Stimulated activated CD8-positive, alpha-beta memory T cell treated with anti-CD3 and anti-CD28 coated beads, Interleukin-4, amount 100 ng/mL, for 4 hours (primary cell): ENCODE measurements at places on chromosomes 7 and 10.

GRCh38 chr10:29950391-29950790, 109.0 kb downstream of the JCAD start:
- no peak for DNase-seq

GRCh38 chr10:93091960-93092359, 18.3 kb downstream of the CYP26A1 start:
- no peak for DNase-seq

DNA sequence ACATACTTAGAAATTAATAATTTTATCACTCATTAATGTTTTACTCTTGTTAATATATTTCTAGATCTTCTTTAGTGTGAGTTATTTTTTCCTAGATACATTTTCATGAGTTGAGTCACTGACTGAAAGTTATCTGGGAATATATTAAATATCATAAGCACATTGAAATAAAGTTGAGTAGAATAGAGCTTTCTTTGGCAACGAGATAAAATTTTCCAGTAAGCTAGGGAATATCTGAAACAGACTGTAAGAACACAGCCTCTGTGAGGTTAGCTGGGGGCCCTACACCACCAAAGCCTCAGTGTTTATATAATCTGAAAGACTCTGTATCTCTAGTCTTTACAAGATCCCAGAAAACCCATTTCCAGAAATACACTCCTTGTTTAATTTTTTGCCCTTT, 347.8 kb upstream of the PLXDC2 start:
- no peak for DNase-seq

DNA sequence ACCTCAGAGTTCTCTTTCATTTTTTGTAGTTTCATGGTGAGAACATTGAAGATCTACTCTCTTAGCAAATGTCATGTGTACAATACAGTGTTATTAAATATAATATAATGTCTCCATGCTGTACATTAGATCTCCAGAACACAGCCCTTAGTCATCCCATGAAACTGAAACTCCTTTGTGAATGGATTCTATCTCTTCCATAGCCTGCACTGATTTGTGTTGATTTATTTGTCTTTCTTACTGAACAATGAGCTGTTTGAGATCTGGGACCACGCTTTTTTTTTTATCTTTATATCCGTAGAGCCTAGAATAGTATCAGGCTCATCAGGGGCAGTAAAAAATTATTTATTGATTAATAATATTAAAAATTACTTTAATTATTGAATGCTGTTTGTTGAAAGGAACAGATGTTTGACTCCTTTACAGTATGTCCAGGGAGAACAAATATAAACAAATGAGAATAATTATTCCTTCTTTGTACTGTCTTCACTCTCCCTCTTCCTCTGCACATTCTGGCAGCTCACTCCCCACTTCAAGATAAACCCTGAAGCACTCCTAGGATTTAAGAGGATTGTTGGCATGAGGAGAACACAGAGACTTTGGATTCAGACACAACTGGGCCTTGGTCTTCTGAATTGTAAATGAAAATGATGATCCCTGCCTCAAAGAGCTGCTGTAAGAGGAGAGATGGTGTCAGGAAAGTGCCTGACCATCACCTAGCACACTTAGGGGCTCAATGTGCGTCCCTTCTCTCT, 81.6 kb upstream of the MSRB2 start:
- DNase-seq = no peak

GRCh38 chr10:53325066-53325465, 552.5 kb upstream of the MBL2 start:
- no peak for DNase-seq

- DNase-seq = no peak
Measured at GRCh38 chr7:1394371-1394770, 64.9 kb downstream of the MICALL2 start.

- no peak for DNase-seq
Measured at GRCh38 chr10:52523696-52524095, 209.6 kb downstream of the DKK1 start.

GRCh38 chr10:115118346-115118745, 25.2 kb downstream of the ATRNL1 start:
- DNase-seq = no peak

DNA sequence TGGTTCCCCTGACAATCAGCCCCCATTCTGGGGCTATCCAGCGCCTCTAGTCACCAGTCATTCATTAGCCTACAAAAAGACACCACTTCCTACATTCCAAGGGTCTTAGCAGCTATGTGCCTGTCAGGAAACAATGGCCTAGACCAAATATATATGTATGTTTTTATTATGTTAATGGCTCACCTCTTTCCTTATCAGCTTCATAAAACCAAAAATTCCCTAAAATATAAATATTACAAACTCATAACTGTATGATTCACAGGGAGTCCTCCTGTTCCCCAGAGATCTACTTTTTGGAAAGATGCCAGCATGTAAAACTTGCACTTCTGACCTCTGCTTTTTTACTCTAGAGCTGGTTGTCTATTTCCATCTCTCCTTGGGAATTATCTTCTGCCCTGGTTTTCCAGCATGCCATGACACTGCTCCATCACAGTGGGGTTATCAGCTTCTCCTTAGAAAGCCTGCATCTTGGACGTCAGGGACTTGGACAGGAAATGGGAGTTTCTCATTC, 79.2 kb downstream of the ABCA13 start:
- DNase-seq = no peak

GRCh38 chr7:55396233-55396785, 31.2 kb downstream of the LANCL2 start:
- DNase-seq = no peak

DNA sequence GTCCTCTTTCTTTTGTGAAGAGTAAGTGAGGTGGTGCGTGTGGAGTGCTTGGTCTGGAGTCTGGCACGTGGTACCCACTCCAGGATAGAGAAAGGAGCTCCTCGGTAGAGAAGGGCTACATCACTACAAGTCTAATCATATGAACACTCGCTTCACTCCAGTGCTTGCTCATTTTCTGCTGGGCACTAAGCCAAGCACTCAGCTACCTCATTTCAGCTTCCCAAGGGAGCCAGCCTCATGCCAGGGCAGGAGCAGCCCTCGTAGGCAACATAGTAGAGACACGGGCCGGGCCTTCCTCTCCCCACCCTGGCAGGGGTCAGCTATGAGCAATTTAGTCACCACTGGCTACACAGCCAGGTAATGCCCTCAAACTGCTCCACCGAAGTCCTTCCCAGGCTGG, 11.4 kb upstream of the HSPA12A start:
- no peak for DNase-seq

- DNase-seq = no peak
Measured at GRCh38 chr7:155584763-155585531, 38.6 kb upstream of the CNPY1 start.

- no peak for DNase-seq
Measured at GRCh38 chr10:105121743-105122142, 480.7 kb downstream of the SORCS3 start.

DNA sequence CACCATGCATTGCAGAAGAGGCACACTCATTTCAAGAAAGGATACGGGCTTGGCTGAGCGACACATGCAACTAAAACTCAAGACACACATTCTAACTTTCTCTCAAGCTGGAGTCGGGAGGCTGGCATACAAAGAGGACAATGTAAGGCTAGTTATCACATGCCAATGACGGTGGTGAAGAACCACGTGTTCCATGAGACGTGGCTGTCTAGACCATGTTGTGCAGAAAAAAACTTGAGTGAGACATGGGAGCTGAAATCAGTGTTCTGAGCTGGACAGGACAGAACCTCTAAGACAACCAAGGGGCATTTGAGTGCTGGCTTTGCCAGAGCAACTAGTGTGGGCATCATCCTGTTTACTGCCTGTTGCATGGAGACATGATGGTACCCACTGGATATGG, 193.0 kb upstream of the DPP6 start:
- no peak for DNase-seq

DNA sequence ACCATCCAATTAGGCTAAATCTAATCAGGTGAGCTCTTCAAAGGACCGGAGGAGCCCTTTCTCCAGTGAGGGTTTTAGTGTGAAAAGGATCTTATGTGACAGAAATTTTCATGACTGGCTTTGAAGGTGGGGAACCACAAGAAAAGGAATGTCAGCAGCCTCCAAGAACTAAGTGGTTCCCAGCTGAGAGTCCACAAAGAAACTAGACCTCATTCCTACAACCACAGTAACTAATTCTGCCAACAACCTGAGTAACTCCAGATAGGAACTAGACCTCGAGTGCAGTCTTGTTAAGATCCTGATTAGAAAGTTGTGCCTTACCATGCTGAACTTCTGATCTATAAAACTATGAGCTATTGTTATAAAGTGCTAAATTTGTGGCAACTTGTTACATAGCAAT, 51.3 kb downstream of the PCLO start:
- no peak for DNase-seq

GRCh38 chr10:116990276-116990800, 14.6 kb downstream of the SHTN1 start:
- no peak for DNase-seq

- no peak for DNase-seq
Measured at GRCh38 chr7:47273974-47274766, 307.7 kb downstream of the TNS3 start.

DNA sequence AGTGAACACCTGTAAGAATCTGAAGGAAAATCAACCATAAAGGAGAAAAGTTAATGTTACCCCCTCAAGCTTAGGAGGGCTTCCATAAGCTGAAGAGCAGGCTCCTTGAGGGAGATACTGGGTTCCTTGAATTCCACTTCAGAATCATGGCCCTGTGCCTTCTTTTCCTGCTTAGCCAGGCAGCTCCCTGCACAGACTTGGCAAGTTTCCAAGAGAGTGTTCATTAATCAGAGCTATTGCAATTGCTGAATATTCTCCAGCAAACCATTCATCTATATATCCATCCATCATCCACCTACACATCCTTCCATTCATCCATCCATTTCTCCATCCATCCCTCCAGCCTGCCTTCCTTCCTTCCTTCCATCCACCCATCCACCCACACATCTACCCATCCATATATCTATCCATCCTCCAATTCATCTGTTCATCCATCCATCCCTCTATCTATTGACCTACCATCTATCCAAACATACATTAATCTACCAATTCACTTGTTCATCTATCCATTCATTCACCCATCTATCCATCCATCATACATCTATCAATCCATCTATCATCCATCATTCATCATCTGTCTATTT, 574.4 kb downstream of the PTPRN2 start:
- no peak for DNase-seq

DNA sequence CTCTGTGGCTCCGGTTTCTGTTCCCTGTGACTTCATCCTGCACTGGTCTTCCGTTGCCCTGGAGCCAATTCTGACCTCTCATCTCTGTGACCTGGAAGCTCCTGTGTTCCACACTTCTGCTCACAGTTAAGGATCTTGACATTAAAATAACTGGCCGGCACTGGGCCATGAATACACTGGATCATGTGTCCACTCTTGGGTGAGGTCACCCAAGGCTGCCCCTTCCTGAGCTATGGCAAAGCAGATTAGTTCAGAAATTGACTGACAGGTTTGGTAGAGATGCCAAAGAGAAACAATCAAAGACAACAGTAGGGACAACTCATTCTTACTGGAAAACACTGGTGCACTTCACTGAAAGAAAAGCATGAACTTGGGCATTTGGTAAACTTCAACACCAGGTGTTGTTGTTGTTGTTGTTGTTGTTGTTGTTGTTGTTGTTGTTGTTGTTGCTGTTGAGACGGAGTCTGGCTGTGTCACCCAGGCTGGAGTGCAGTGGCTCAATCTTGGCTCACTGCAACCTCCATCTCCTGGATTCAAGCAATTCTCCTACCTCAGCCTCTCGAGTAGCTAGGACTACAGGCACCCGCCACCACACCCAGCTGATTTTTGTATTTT, 36.7 kb upstream of the GRID1 start:
- DNase-seq = no peak

GRCh38 chr10:100586959-100587358, 51.2 kb downstream of the HIF1AN start:
- DNase-seq = no peak

GRCh38 chr10:8637640-8638039, 583.2 kb downstream of the GATA3 start:
- DNase-seq = no peak
